ENCODE measurements at places on chromosomes 16 and 17.

DNA sequence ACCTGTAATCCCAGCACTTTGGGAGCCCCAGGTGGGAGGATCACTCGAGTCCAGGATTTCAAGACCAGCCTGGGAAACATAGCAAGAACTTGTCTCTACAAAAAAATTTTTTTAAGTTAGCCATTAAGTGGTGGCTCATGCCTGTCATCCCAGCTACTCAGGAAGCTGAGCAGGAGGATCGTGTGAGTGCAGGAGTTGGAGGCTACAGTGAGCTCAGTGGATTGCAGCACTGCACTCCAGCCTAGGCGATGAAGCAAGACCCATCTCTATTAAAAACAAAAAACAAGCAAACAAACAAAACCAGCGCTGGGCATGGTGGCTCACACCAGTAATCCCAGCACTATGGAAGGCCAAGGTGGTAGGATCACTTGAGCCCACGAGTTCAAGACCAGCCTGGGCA, 38.0 kb downstream of the HEATR3 start:
- peak; percentile 20 for DNase-seq

DNA sequence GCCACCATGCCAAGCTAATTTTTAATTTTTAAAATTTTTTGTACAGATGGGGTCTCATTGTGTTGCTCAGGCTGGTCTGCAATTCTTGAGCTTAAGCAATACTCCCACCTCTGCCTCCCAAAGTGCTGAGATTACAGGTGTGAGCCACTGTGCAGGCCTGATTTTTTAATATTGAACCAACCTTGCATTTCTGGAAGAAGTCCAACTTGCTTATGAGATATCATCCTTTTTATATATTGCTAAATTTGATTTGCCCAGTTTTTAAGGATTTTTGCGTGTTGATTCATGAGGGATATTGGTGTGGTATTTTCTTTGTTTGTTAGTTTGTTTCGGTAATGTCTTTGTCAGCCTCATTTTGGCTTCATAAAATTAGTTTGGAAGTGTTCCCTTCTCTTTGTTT, 196.4 kb downstream of the SEC14L1 start:
- no peak for DNase-seq

- DNase-seq: no peak
These were observed 97.4 kb downstream of the ZNF778 start for GRCh38 chr16:89314854-89315253.

- DNase-seq: no peak
These were observed 33.4 kb downstream of the ITGB3 start for GRCh38 chr17:47287068-47287467.

DNA sequence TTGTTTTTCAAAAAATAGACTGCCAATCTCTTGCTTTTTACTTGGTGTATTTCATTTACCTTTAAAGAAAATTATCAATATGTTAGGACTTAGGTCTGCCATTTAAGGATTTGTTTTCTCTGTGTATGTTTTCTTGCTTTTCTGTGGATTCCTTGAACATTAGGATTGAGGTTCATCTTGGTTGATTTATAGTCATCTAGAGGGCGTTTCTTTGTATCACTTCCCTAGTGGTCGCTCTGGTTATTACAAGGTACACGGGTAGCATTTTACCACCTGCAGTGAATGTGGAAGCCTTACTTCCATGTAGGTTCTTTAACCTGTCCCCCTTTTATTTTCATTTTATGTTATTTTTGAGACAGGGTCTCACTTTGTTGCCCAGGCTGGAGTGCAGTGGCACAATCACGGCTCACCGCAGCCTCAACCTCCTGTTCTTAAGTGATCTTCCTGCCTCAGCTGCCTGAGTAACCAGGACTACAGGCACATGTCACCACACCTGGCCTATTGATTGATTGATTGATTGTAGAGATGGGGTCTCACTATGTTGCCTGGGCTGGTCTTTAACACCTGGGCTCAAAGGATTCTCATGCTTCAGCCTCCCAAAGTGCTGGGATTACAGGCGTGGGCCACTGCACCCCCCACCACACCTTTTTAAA, 35.2 kb upstream of the CBX4 start:
- DNase-seq: no peak

GRCh38 chr16:65005696-65006095, 116.2 kb downstream of the CDH11 start:
- no peak for DNase-seq

GRCh38 chr16:88059701-88060386, 108.6 kb downstream of the BANP start:
- DNase-seq: no peak

- DNase-seq: no peak
These were observed 133.9 kb upstream of the CHMP6 start for GRCh38 chr17:80857756-80858171.

- DNase-seq: peak; percentile 67
These were observed 10.3 kb upstream of the SAMD14 start for GRCh38 chr17:50139950-50140885.

DNA sequence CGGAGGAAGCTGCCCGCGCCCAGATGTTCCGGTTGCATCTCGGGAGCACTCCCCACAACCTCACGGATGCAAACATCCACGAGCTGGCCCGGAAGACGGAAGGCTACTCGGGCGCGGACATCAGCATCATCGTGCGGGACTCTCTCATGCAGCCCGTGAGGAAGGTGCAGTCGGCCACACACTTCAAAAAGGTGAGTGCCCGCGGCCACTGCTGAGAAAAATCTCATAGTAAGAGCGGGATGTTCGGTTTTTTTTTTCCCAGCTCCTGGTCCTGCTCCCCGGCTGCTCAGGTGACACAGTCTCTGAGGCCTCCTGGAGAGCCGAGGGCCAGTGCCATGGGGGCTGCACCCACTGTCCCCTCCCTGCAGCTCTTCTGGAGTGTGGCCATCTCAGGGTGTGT, 9.3 kb downstream of the PDF start:
- no peak for DNase-seq

- DNase-seq: no peak
These were observed 5.1 kb downstream of the ADAD2 start for GRCh38 chr16:84196101-84196500.

- DNase-seq: no peak
These were observed 405.9 kb downstream of the SOX9 start for GRCh38 chr17:72526769-72527168.

DNA sequence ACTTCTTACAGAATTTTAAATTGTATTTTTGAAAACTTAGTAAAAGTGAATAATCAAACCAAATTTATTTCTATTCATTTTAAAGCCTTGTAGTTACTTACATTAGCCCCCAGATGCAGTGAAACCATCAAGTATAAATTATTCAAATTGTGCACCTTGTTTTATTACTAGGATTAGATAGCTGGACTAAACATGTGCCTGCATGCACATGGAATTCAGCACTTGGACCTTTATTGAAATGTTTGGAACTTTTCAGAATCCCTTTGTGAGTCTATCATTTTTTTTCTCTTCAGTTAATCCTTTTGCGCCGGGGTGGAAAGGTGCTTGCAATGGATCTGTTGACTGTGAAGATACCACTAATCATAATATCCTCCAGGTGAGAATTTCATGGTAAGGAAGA, 4.7 kb downstream of the ZPBP2 start:
- peak; percentile 32 for DNase-seq

DNA sequence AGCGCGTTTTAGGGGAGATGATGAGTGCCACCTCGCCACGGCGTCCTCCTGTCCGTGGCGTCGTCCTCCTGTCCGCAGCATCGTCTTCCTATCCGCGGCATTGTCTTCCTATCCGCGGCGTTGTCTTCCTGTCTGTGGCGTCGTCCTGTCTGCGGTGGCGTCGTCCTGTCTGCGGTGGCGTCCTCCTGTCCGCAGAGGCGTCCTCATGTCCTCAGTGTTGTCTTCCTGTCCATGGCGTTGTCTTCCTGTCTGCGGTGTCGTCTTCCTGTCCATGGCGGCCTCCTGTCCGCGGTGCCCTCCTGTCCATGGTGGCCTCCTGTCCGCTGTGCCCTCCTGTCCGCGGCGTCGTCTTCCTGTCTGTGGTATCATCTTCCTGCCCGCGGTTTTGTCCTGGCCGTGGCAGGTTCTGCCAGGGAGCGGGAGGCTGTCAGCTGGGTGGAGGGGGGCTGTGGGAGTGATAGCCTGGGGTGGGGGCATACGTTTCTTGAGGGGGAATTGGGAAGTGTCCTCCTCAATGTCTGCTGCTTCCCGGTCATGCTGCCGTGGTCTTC, 30.9 kb downstream of the TBCD start:
- DNase-seq: no peak

DNA sequence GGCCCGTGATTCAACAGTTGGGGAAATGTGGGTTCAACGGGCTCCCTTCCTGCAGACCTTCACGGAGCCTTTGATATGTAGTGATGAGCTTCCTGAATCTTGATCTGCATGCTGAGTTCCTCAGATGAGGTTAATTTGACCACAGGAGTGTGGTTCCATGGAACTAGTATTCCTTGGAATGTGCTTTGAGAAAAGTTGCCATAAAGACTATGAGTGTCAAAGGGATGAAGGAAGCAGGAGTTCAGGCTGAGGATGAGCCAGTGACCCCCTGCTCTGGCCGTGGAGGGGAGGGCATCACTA, 229.2 kb downstream of the MSI2 start:
- no peak for DNase-seq

GRCh38 chr17:17926036-17926435, 46.2 kb downstream of the TOM1L2 start:
- DNase-seq: no peak
